ENCODE measurements at places on chromosomes 7 and 10. TPM values are rescaled to one million over a fixed set of nuclear protein-coding genes. Genes with fewer than 3 reads are reported as not detected.

CPED1 gene
- total RNA-seq = 13.8 TPM

AUTS2 gene
- total RNA-seq = 8.6 TPM

TAX1BP1 gene
- total RNA-seq = 90.0 TPM

ZNF117 gene
- total RNA-seq = 1.6 TPM

CYP2C18 gene
- total RNA-seq = not detected

GCC1 gene
- 10.1 TPM for total RNA-seq

SYNPO2L gene
- 167 TPM for total RNA-seq

LRRC18 gene
- not detected for total RNA-seq

HK1 gene
- 228 TPM for total RNA-seq

MAT1A gene
- not detected for total RNA-seq

CPA4 gene
- total RNA-seq = 6.0 TPM

LBX1 gene
- not detected for total RNA-seq

TMEM26 gene
- 0.08 TPM for total RNA-seq

TMEM229A gene
- 0.59 TPM for total RNA-seq

EIF4H gene
- total RNA-seq = 203 TPM

SEC61A2 gene
- 12.2 TPM for total RNA-seq

TLX1 gene
- not detected for total RNA-seq

EGFR gene
- total RNA-seq = 21.1 TPM

CPVL gene
- total RNA-seq = 2.7 TPM
